ENCODE measurements at places on chromosomes 16 and 17.

DNA sequence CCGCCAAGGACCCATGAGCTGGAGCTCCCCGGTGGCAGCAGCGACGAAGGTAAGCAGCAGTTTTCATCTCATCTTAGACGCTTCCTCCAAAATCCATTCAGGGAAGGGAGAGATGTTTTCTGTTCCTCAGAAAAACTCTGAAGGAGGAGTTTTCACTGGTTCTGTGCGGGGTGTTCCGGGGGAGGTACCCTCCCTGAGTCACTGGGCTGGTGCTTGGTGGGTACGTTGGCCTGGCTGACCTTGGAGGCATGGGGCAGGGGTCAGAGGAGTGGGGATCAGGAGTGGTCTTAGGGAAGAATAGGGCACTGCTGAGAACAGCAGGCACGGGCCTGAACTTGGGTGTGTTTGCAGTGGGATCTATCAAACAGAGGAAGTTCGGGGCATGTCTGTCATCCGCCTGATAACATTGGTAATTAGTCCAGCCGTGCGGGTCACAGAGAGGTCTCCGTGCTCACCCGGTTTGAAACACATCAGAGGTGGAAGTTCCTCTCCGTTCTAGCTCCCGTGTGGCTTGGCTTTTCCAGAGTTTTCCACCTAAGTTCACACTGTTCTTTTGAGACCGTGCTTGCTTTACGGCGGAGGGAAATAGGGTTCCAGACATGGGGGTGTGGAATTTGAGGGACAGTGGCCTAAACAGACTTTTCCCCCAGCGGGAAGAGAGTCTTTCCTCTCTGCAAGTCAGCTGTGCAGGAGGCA, 59.6 kb upstream of the CIBAR2 start:
- DNase-seq = no peak

GRCh38 chr16:61146429-61146828, 889.8 kb downstream of the CDH8 start:
- no peak for DNase-seq

GRCh38 chr16:66660422-66661209, 35.9 kb downstream of the CMTM4 start:
- DNase-seq = no peak

- no peak for DNase-seq
Observed at GRCh38 chr17:78141437-78142118, 4.6 kb upstream of the C17orf99 start.

DNA sequence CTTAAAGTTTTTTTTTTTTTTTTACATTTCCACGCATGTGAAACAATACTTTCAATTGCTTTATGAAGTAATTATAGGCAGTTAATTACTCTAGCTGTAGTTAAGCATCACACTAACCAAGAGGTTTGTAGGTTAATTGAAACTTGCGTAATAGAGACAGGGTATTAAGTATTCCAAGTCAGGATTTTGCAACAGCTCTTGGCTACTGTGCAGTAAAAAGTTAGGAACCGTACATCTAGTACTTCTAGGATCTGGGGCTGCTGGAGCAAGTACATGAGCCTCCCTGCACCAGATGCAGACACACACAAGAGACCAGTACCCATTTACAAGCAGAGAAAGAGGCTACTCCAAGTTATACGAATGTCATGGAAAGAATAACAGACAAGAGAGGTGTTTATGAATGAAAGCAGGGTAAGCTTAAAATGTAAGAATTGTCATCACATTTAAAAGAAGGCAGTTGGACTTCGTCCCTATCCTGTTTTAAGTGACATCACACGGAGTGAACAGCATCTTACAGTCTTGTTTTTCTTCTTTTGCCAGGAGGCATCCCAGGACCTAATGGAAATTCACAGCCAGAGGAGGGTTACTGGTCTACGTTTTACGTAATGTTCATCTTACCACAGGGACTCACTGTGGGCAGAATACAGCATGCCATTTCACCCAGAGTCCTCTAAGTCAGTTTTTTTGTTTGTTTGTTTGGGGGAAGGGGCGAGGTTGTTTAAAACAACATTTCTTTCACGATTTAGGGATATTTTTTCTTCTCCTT, 379.6 kb upstream of the PSMD7 start:
- DNase-seq = no peak

- DNase-seq = no peak
Observed at GRCh38 chr17:71203953-71204352, 916.9 kb upstream of the SOX9 start.

DNA sequence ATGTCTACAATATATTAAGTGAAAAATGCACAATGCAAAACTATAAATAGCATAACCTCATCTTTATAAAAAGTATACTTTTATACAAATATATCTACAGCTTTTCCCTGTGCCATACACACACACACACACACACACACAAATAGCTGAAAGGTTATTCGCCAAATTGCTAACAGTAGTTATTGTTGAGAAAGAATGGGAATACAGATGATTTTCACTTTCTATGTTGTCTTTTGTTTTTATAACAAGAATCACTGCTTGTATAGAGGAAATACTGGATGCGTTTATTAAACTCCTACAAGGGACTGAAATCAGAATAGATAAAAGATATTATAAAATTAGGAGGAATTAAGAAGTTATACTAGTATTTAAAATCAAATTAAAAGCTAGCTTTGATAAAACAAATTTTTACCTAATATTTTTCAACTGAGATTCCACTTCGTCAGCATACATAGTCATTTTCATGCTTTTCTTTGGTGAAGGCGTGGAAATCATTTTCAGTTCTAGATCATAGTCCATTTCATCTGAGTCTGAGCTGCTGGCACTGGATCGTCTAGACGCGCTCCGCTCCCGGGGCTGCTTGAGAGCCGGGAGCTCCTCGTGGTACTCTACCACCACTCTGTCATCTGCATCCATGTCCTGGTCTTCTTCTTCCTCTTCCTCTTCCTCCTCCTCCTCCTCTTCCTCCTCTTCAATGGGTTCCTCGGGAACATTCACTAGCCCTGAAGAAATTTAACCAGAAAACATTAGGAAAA, 17.0 kb upstream of the ITGAE start:
- DNase-seq = no peak

DNA sequence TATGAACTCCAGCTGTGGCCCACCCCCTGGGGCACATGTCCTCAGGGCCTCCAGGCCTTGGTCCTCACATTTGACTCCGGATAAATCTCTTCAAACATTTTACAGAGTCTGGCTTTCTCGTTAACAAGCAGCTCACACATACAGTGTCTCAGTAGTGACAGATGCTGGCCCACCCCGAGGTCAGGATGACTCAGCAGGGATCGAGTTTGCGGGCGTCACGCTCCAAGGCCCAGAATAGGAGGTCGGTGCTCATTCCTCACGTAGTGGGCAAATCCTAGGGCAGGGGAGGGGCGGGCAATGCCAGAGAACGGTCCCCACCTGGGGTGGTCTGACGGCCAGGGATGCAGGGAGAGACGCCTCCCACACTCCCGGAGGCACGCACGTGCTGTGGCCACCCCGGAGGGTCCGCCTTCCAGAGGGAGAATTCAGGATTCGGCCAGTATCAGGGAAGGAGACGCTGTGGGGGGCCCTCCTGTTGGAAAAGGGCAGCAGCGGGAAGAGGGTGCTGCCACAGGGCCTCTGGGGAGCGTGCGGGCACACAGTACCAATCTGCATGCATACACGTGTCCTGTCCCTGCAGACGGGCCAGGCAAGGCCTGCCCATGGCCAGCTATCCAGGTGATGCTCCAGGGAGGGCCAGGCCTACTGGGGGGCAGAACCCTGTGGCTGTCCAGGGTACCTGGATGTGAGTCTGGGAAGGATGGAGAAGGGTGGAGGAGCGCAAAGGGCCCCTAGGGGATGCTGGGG, 8.6 kb downstream of the SLC7A5 start:
- DNase-seq = no peak

DNA sequence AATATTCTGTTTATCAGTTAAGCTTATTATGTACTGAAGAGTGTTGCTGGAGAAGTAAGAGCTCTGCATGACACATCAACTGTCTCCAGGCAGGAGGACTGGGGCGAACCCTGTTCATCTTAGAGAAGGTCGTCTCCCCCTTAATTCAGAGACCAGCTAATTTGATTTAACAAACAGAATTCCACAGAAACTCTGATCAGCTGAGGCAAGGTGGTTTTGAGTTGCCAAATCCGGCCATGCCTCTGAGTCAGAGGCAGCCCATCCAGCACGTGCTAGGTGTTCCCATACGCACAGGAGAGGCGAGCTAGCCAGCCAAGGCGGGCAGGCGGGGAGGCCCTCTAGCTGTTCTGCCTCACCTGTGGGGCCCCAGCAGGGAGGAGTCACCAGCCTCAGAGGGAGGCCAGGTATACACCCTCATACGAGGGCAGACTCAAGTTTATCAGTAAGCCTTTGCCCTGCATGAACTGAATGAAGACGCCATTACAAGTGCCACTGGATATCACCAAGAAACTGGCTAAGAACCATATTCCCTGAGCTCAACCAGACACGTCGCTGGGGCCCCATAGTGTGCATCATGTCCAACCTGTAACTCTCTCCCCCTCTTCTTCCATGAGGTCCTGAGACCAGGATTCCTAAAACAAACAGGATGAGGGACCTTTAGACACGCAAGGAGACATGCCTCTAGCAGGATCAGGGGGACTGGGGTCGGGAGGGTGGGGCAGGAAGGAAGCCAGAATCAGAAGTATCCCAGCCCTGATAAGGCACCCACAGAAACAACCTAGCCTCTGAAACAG, 25.7 kb downstream of the STAT5A start:
- DNase-seq = no peak

GRCh38 chr17:41199421-41200078, 9.9 kb downstream of the KRTAP9-1 start:
- DNase-seq = no peak

DNA sequence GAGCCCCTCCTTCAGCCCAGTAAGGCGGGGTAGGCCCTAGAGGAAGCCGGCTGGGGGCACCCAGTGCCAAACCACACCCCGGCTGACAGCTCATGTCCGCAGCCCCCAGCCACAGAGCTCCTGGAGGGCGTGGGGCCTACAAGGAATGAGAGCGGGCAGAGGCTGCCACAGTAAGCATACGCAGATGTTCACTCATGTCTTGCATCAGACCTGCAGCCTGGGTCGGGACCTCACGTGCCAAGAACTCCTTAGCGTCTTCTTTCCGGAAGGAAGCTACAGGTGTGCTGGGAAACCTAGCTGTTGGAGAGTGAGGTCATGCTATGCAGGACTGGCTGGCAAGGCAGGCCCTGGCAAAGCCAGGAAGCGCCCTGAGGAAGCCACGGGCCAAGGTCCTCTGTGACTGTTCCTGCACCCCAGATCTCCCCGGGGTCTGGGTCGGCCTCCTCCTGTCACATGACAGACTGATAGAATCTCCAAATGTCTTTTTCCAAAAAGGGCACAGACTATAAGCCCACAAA, 1.6 kb downstream of the ZNF598 start:
- DNase-seq = no peak

DNA sequence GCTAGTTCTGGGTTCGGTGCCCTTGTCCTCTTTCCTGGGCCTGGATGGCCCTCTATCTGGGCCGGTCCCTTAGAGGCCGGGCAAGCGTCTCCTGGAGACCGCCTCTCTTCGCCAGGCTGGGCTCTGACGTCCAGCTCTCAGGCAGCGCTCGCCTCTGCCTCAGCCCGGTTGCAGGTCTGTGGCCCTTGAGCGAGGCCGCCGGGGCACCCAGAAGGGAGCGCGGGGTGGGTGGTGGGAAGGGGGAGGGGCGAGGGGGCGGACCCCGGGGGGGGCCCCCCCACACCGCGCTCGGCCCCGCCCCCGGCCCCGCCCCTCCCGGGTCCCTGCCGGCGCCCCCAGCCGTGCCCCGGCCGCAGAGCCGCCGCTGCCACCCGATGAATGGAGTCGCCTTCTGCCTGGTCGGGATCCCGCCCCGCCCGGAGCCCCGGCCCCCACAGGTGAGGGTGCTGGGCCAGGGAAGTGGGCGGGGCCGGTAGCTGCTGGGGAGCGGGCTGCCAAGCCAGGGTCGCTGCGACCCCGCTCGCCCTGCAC, at the start of gene ARHGAP23:
Gene ARHGAP23 (plus strand): TSS at position 353 of the 531 bp plus-strand sequence. CDS start 22 bp downstream, at position 375.
- peak; percentile 38 for DNase-seq

- DNase-seq = peak; percentile 17
Observed at GRCh38 chr16:69105501-69106361, at the start of gene HAS3. Gene HAS3 (plus strand): TSS chr16:69105653. CDS start chr16:69109396, 3,743 bp downstream.

- DNase-seq = no peak
Observed at GRCh38 chr17:59409336-59410048, 78.0 kb downstream of the YPEL2 start.

- no peak for DNase-seq
Observed at GRCh38 chr16:67481561-67482232, 740 bp upstream of the ATP6V0D1 start.

GRCh38 chr16:6317934-6318333, 1014.7 kb upstream of the RBFOX1 start:
- no peak for DNase-seq

GRCh38 chr17:44903012-44903685, 3.9 kb upstream of the EFTUD2 start:
- DNase-seq = no peak

DNA sequence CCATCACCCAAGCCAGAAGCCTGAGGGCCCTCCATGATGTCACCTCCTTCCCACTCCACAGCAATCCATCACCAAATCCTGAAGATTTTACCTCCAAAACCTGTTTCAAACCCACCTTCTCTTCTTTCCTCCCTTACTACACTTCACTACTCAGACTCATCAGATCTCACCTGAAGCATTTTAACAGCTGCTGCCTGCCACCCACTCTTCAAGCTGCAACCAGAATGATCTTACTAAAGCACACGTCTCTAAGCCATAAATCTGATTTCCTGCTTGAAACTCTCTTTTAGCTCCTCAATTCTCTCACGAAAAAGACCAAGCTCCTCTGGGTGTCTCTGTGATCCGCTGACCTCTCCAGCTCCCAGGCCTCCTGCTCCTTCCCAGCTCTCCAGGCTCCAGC, 46.5 kb downstream of the CDK5R1 start:
- DNase-seq = no peak

DNA sequence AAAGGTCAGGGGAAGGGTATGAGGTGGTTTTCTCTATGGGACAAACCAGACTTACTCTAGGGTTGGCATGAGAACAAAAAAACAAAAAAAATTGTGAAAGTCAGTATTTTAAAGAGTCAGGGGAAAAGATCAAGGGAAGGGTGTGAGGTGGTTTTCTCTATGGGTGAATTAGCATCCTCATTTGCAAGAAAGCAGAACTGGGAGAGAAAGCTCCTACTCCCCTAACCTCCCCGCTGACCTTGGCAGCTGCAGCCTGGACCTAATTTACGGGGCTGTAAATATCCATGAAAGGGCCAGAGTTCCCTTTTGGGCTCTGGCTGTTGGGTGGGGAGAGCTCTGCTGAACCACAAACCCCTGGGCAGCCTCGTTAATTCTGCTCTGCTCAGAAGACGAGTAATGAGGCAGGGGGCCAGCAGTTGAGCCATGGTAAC, 10.6 kb downstream of the RHBDL3 start:
- no peak for DNase-seq

DNA sequence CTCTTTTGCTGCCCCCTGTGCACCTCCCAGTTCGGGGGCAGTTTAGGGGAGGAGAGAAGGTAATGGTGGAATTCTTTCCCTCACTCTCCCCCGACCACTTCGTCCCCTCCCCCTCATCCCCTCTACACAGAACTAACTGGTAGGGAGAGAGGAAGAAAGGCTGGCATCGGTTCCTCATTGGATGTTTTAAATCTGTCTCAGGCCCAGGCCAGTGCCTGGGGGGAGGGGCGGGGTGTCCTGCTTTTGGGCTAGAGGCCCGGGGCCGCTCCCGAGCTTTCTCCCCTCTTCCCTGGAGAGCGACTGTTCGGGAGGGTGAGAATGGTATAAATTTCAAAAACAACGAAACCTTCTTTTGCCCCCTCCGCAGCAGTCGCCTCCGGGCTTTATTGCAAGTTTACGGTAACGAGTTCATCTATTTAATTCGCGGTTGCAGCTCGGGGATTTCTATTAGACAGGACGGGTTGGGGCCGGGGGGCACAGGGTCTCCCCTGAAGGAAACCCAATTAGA, at the start of gene PRAC2:
Gene PRAC2 (plus strand): TSS at position 271 of the 508 bp plus-strand sequence. CDS start 1,226 bp downstream, outside the sequence.
- DNase-seq = no peak
